ENCODE measurements at places on chromosomes 6 and 20. TPM values are rescaled to one million over a fixed set of nuclear protein-coding genes. Genes with fewer than 3 reads are reported as not detected.

Gene CDKN1A
- 87.9 TPM for total RNA-seq

DNA sequence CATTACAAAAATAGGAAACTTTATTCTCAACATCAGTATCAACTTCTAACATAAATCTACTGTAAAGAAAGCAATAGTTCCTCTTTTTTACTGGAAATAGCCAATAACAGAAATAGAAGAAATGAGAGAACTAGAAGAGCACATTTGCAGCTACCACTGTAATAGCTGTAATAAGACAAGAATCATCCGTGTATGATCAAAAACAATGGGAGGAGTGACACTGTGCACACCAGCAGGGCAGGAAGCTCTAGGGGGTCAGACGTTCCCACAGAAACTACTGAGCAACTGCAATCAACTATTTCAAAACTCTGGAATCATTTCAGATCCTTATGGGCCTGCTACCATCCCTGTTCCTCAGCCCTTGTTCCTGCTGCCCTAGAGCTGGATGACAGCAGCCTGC lies 43.7 kb downstream of the NINL start:
- peaks cover 3% of the 10 kb centered on the region for H3K4me1 ChIP-seq
- H3K4me3 ChIP-seq: no peak overlapping the region
- no peaks in the 10 kb centered on the region for H3K27me3 ChIP-seq

Gene ABHD16B
- total RNA-seq: not detected

GRCh38 chr6:32189742-32190053 lies 304 bp downstream of the PBX2 start:
- DNase-seq: peak; percentile 66
- H3K4me3 ChIP-seq: peak overlapping the region; percentile 64
- peaks cover 7% of the 10 kb centered on the region for H3K4me1 ChIP-seq

- H3K36me3 ChIP-seq: no peaks in the 10 kb centered on the region
- H3K4me1 ChIP-seq: no peaks in the 10 kb centered on the region
- no peak overlapping the region for H3K27ac ChIP-seq
Measured at GRCh38 chr6:52731719-52732118, 31.6 kb downstream of the GSTA2 start.

GRCh38 chr6:152368751-152369624 lies 268.2 kb downstream of the SYNE1 start:
- H3K27me3 ChIP-seq: no peaks in the 10 kb centered on the region
- no peak for DNase-seq
- H3K36me3 ChIP-seq: no peaks in the 10 kb centered on the region

- no peaks in the 10 kb centered on the region for H3K27me3 ChIP-seq
- DNase-seq: no peak
- no peak overlapping the region for H3K4me3 ChIP-seq
- no peak overlapping the region for H3K27ac ChIP-seq
- no peaks in the 10 kb centered on the region for H3K36me3 ChIP-seq
- H3K4me1 ChIP-seq: no peaks in the 10 kb centered on the region
Measured at GRCh38 chr6:21610341-21610740, 16.8 kb downstream of the SOX4 start.

DNA sequence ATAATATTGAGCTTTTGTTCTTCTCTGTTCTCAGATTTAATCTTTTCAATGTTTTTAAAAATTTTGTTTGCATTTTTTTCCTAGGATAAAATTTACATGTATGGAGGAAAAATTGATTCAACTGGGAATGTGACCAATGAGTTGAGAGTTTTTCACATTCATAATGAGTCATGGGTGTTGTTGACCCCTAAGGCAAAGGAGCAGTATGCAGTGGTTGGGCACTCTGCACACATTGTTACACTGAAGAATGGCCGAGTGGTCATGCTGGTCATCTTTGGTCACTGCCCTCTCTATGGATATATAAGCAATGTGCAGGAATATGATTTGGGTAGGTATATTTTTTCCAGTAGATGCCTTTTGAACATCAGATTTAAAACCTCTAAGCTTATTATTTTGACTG lies 89.8 kb downstream of the ATRN start:
- H3K4me1 ChIP-seq: peaks cover 19% of the 10 kb centered on the region
- no peaks in the 10 kb centered on the region for H3K27me3 ChIP-seq
- no peak overlapping the region for H3K4me3 ChIP-seq
- no peak for DNase-seq
- H3K27ac ChIP-seq: no peak overlapping the region

DNA sequence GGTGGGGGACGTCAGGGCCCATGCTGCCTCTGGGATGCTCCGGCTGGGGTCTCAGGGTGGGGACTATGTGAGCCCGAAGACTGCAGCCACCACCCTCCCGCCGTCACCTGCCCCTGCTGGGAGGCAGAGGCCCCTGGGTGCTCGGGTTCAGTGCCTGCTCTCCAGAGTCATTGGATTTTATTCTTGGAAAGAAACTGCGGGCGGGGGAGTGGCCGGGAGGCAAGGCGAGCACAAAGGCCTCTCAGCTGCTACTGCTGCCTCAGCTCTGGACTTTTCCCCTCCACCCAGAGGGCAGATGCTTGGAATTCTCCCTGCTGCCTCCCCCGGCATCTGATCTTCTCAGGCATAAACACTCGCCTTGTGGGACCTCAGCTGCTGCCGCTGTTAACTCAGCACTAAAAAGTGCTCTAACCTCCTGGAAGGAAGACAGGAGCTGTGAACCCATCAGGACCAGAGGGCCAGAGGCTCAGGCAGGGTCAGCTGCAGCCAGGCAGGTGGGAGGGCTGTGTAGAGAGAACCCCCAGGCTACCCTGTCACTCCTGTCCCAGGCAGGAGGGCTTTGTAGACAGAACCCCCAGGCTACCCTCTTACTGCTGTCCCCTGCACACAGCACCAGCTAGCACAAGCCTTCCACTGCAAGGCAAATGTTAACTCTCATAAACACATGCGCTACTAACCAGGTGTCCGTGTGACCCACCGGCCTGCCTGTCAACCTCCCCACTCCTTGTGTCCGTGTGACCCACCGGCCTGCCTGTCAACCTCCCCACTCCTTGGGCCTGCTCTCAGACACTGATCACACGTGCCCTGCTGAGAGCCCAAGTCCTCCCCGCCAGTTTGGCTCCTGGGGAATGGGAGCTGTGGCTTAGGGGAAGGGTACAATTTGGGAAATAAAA lies 9.4 kb upstream of the FRMD1 start:
- no peak for DNase-seq
- H3K27me3 ChIP-seq: no peaks in the 10 kb centered on the region
- H3K27ac ChIP-seq: no peak overlapping the region
- no peaks in the 10 kb centered on the region for H3K36me3 ChIP-seq
- no peak overlapping the region for H3K4me3 ChIP-seq
